ENCODE measurements at places on chromosomes 2 and 18.

- no peak for DNase-seq
Measured at GRCh38 chr2:232951891-232952290, 61.2 kb downstream of the NGEF start.

DNA sequence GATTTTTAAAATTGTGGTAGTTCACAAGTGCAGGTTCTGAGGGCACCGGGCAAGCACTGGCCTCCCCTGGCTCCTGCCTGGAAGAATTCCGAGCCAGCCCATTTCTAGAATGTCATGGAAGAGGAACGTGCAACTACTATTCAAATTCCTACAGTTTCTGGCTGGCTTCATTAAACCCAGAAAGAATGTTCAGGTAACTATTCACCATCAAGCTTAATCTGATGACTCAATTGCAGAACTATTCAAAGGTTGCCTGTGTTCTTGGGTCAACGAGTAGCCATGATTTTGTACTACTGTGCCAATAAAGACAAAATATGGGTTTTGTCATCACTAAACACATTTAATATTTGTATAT lies 14.3 kb upstream of the MFF start:
- no peak for DNase-seq

GRCh38 chr2:181326661-181327060 lies 130.5 kb upstream of the ITGA4 start:
- no peak for DNase-seq

GRCh38 chr2:132414081-132414480 lies 2.5 kb upstream of the GPR39 start:
- no peak for DNase-seq

- DNase-seq = no peak
Measured at GRCh38 chr2:133716166-133716565, 147.9 kb upstream of the NCKAP5 start.

- no peak for DNase-seq
Measured at GRCh38 chr18:26706911-26707351, 158.6 kb downstream of the AQP4 start.

DNA sequence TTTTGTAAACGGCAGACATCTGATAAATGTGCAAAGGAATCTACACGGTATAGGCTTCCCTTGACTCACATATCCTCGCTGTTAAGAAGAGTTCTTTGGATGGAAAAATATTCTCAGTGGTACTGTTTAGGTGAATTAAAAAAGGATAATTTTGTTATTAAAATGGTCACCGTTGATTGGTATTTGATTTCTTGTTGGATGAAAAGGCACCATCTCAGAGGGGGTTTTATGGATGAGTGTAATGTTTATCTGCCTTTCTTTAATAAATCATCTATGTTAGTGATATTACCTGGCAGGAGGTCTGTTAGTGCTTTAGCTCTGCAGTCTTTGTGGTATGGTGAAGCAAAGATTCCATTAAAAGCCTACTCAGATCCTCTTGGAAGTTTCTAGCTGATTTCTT lies 92.3 kb downstream of the MGAT5 start:
- DNase-seq = no peak

GRCh38 chr2:46771309-46771708 lies 144.3 kb downstream of the MCFD2 start:
- no peak for DNase-seq

GRCh38 chr2:83594241-83595120 lies 864.6 kb downstream of the SUCLG1 start:
- DNase-seq = no peak

DNA sequence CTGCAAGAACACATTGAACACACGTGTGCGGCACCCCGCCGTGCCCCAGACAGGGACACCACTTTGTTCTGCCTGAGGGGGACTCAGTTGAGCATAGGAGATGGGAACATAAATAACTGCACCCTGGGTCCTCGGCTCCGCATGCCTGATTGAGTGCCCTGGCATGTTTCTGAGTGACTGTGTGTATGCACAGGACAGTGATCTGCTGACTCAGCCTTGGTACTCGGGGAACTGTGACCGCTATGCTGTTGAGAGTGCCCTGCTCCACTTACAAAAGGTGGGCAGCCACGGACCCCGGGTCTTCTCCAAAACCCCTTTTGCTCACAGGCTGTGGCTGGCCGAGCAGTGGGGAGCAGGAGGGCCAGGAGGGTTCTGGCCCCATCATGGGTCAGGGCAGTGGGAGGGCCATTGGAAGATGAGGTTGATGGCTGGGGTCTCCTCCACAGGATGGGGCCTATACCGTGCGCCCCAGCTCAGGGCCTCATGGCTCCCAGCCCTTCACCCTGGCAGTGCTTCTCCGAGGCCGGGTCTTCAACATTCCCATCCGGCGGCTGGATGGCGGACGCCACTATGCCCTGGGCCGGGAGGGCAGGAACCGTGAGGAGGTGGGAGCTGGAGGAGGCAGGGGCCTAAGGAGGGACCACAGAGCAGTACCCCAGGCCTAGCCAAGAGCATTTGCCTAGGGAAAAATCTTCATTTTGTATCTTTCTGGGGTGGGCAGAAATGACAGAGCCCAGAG lies 16.9 kb downstream of the SH2D6 start:
- no peak for DNase-seq

DNA sequence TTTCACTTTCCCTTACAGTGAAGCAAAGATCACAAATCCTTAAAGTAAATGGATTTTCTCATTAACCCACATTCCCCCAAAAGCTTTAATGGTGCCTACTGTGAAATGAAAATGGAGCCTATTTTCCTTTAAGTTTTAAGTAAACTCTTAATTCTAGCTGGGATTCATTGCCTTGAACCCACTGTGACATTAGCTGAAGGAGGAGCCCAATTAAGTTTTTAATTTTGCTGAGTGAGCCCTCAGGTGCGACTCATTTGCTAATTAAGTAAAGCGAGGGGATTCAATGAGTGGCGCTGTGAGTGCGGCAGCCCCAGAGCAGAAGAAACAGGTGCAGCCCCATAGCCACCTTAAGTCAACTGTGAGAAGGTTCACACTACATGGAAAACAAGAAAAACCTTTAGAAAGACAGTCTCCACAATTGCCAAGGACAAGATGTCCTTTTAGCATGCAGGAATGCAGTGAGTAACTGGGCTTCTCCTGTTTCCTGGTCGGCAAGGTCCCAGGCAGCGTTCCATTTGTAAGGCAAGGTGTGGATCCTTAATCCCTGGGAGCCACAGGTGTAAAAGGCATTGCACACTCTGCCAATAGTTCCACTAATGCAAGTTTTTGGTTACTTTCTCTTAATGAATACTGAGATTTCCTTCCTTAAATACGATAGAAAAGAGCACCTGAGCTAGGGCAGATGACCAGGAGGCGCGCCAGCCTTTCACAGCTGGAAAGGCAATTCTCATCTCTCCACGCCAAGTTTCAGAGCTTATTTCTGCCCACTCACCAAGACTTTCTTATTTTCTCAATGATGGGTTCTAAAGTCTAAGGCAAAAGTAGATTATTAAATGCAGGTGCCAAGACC lies 87.7 kb downstream of the TMEM18 start:
- no peak for DNase-seq

GRCh38 chr2:25085761-25086560 lies 44.1 kb downstream of the EFR3B start:
- DNase-seq = no peak

GRCh38 chr2:240956935-240957655 lies 41.3 kb upstream of the SNED1 start:
- DNase-seq = no peak

- DNase-seq = no peak
Measured at GRCh38 chr2:134836986-134837385, 1.4 kb upstream of the ACMSD start.

GRCh38 chr2:182649316-182649715 lies 66.7 kb upstream of the DNAJC10 start:
- peak; percentile 60 for DNase-seq

DNA sequence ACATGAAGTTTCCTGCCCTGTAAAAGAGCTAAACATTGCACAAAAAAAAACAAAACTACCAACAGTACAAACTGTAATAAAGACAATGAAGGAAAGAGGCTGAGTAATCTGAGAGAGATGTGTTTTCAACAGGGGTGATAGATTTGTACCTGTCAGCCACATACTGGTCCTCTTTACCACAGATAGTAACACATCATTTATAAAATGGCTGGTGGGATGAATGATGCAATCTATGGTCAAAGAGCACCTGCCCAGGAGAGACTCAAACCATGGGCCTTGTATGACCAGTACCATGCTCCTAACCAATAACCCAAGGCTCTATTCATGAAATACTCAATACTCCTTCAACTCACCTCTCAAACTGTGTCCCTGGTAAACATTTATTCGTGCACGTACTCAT lies 4.5 kb downstream of the SUCLG1 start:
- no peak for DNase-seq

- DNase-seq = no peak
Measured at GRCh38 chr2:200449149-200449548, 60.7 kb downstream of the KCTD18 start.

DNA sequence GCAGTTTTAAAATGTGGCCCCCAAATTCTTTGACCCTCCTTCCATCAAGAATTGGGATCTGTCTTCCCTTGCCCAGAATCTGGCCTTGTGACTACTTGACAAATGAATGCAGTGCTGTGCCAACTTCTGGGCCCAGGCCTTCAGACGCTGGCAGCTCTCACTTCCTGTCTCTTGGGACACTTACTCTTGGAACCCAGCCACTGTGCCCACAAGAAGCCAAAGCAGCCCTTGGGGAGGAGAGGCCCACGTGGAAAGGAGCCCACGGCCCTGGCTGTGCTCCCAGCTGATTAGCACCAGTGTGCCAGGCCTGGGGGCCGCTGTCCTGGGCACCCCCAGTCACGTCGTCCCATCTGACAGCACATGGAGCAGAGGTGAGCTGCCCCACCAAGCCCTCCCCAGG lies 56.6 kb downstream of the RPL37A start:
- DNase-seq = peak; percentile 39

DNA sequence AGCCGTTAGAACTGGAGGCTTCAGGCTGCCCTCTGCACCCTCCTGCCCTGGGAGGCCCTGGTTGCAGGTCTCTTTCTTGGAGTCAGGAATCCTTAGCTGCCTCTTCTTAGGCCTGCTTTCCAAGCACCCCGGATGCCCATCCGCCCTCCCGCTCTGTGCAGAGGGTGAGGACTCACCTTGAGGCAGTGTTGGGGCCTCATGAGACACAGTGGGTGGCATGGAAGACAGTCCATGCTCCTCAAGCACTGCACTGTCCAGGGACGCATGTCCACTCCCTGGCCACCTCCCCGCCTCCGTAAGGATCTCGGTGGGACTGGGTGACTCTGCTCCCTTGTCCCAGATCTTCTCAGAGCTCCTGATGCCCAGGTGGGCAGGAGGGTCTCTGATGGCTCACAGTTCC lies 5.7 kb upstream of the TRAF3IP1 start:
- no peak for DNase-seq

DNA sequence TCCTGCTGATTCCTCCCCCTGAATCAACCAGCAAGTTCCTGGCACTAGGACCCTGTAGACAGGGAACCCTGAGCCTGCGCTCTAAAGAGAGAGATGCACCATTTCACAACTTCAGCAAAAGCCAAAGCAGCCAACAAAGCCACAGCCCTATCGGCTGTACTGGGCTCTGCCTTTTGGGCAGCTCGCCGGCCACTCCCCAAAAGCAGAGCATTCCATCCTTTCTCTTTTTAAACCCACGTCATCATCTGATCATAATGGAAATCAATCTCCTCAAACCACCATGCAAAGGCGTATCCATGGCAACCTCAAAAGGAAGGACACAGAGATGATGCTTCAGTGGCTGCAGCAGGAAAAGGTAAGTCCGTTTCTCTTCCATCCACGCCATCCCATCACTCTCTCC lies 5.3 kb upstream of the DCTN1 start:
- no peak for DNase-seq

GRCh38 chr18:23059541-23060465 lies 75.5 kb upstream of the CABLES1 start:
- DNase-seq = no peak

DNA sequence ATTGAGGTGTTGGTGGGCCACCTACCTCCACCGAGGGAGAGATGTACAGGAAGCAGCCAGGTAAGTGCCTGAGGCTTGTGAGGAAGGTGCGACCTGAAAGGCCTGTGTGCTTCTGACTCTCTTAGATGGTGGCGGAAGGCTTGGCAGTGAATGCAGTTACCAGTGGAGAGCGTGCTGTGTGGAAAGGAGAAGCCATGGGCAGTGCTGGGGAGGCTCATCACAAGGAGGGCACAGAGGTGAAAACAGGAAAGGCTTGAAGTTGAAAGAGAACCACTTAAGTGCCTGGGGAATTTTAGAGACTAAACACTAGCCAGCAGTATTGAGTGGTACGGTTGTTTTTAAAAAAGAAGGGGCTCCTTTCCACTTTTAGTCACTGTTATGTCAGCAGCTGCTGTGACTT lies 130.9 kb downstream of the ZNF407 start:
- no peak for DNase-seq

DNA sequence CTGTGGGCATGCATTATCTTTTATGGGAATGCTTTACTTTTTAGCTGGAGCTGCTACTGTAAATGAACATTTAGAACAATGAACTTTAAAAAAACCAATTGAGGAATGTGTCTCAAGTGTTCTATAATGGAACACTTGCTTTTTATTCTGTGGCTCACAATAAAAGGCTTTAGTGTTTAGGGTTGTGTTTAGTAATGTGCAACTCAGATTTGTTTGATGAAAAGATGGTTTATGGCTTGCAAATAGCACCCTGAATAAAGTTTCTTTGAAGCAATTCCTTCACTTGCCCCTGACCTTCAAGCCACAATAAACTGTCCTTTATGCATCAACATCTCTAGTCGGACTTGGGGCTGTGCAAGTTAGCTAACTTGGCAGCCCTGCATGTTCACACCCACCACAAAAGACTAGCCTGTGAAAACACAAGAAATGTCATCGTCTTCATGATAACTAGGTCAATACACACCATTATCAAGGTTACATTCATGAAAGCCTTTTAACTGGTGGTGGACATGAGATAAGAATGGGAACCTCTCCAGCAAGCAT lies 98.7 kb downstream of the MYO1B start:
- DNase-seq = no peak

- peak; percentile 23 for DNase-seq
Measured at GRCh38 chr18:3511980-3512379, 62.0 kb downstream of the TGIF1 start.

DNA sequence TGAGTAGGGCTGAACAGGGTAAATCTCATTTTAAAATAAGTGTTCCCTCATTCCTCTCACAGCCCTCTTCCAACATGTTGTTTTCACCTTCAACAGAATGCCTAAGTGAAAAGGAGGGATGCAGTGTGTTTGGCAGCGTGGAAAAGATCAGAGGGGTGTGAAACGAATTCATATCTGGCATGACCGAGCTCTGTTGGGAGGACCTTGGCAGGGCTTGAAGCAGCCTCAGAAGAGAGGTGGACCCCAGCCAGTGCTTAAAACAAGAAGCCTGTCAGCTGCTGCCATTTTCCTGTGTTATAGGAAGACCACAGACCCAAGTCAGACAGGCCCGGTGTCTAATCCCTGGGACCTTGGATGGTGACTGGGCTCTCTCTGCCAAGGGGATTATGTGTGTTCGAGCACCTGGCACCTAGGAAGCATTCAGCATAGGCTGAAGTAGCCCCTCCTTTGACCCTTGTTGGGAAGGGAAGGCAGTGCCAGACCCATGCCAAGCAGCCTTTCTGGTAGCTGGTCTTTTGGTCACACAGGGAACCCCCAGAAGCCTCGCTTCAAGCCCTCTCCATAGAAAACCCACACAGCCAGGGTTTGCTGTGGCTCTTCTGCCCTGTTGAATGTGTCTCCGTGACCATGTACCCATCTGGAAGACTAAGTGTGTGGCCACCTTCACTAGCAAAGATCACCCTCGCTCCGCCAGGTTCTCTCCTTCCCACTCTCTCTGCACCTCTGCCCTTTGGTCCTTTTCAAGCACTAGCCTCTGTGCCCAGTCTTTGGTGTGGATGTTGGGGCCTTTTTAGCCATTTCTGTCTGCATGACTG lies 87.5 kb upstream of the ST3GAL5 start:
- no peak for DNase-seq
